ENCODE measurements at places on chromosomes 16 and 17.
A peak's percentile ranks its signal among the peaks of the same experiment; 100 is the strongest.

GRCh38 chr17:59094861-59095530 is 11.7 kb downstream of the TRIM37 start:
- DNase-seq, result no peak

- no peak for DNase-seq
Measured at GRCh38 chr17:22461460-22462145, 769.3 kb downstream of the KCNJ18 start.

DNA sequence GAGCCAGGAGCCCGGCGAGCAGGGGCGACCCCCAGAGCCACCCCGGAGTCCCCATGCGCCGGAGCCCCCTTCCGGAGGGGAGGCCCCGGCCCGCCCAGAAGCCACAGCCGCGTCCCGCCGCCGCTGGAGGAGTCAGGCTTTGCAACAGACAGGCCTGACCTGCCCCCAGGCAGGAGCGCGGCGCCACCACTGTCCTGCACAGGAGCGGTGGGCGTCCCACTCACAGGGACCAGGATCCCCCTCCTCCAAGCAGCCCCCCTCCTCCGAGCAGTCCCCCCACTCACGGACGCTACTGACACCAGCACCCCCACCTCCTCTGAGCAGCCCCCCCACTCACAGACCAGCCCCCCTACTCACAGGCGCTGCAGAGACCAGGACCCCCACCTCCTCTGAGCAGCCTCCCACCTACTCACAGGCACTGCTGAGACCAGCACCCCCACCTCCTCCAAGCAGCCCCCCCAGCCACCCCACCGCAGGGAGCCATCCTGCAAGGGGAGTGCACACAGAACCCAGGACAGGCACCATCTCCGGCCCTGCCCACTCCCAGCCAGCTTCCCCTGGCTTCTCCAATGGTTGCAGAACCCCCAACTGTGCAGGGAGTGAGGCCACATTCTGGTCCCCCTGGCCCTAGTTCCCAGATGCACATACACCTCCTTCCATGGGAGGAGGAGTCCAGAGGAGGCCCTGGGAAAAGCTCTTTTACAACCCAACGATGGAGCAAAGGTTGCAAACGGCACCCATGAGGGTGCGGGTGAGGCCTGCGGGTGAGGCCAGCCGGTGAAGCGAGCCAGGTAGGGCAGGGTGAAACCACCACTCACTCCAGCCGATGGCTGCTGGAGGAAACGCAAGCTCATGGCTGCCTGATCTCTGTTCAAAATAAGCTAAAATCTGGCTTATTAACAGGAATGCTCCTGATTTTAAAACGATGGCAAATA is 69.9 kb downstream of the ABR start:
- no peak for DNase-seq

- DNase-seq, result no peak
Measured at GRCh38 chr17:5122586-5123342, 6.9 kb downstream of the USP6 start.

DNA sequence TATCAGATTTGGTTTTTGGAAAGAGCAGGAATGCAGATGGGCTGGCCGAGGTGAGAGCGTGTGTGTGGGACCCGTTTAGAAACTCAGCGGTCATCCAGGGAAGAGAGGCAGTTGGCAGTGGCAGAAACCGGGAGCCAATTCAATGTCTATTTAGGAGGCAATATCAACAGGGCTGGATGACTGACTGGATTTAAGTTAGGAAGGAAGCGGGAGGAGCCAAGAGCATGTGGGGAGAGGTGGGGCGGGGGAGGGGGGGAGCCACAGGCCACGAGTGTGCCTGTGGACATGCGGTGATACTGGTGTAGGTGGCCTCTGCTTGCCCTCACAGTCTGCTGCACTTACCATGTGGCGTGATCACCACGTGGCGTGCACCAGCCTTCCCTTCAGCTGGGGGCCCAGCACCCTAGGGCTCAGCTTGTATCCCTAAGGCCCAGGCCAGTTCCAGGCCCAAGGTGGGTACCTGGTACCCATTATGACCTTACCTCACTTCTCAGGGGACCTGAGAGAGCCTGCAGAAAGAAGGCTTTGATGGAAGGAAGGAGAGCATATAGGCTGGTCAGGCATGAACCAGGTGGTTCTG is 10.8 kb upstream of the TPPP3 start:
- DNase-seq, result no peak

- no peak for DNase-seq
Measured at GRCh38 chr17:78357177-78357586, 2.7 kb downstream of the SOCS3 start.

- no peak for DNase-seq
Measured at GRCh38 chr17:40937384-40937819, at the start of gene KRT23. KRT23 (minus strand) TSS chr17:40937646; CDS start chr17:40936603, 1,043 bp downstream.

DNA sequence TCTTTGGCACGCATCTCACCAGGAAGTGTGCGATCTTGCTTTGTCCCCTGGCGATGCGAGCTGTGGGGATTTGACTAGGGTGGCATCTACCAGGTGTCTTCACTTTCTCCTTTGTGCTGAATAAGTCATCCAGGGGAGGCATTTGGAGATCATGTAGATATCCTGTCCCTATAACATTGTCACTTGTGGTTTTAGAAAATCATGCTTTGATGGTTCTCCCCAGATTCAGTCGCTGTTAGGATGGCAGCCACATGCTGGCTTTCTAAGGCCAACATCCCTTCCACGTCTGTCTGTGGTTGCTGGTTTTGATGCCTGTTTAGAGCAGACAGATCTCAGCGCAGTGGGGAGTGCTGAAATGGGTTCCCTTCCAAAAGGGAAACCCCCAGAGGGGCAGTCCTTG is 2.5 kb downstream of the ADAD2 start:
- DNase-seq, result no peak

GRCh38 chr17:43006639-43007551 is at the start of gene IFI35:
IFI35 (plus strand) TSS chr17:43006784; CDS start chr17:43006948, 164 bp downstream.
- DNase-seq, result peak; percentile 88
